ENCODE measurements at places on chromosomes 6 and 20.

DNA sequence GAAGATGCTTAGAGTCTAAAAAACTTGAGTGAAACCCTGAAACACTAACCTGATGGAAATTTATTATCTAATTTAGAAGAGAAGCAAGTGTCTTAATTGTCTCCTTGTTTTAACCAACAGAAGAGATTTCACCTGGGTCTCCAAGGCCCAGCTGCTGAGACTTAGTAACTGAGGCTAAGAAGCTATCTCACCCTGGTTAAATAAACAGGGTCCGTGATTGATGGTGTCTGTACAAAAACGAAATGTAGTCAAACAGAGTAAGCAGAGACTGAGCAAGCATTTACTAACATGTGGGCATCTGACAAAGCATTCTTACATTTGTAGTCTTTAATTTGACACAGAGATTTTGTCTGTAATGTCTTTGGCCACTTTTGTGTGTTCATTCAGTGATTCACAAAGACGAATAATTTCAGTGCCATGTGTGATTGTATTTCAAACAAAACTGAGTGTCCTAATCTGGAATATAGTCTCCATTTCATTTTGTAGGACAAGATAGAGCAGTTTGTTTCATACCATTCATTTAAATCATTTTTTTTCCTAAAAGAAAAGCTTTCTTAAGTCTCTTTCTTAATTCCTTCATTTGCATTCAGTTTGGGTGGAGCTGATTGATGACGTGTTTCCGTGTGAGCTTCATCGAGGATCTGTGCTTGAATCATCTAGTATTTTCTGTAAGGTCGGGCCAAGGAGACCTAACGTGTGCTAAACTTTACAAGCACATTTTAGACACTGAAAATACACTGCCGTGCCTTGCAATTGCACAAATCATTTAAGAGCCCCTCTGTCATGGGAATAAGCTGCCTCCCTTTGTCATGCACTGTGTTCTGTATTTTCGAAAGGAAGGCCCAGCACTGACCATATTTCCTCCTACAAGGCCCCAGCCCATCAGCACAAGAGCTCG is 170.6 kb upstream of the QKI start:
- H3K4me3 ChIP-seq = no peak overlapping the region
- no peak for DNase-seq
- peaks cover 15% of the 10 kb centered on the region for H3K4me1 ChIP-seq

DNA sequence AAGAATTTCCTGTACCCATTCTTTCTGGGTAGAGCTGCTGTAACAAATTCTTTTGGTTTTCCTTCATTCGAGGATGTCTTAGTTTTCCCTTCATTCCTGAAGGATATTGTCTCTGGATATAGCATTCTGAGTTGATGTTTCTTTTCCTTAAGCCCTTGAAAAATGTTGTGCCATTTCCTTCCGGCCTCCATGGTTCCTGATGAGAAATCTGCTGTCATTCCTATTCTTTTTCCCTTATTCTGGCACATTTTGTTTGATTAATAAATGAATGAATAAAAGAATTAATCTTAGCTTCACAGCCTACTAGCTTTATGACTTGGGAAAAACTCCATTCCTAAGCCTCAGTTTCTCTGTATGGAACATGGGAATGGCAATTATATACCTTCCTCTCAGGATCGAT is 173.1 kb downstream of the EYA2 start:
- H3K36me3 ChIP-seq = no peaks in the 10 kb centered on the region
- no peak for DNase-seq
- H3K27ac ChIP-seq = no peak overlapping the region

DNA sequence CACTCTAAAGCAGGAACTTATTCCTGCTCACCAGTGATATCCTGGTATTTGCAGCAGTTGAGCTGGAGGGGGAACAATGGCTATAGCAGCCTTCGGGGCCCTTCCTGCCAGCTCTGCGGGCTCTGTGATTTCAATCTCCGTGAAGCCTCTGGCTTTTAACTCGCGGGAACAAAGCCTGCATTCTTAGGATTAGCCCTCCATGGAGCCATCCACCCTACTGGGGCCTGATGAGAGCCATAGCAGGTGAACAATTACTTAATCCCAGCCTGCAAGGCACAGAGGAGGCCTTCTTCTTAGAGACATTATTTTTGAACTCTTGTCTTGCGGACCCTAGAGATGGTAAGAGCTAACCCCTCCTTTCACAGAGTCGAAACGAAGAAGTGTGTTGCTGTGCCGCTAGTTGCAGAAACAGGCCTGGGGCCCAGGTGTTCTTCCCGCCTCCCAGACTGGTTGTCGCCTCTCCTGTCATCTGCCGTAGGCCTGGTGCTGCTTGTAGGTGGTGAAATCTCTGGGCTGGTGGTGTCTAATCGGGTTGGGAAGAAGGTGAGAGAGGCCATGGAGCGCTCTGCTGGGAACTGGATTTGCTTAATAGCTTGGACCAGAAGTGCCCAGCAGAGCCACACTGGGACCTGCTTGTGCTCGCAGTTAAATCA is 9.7 kb downstream of the GHRH start:
- H3K27ac ChIP-seq = peak overlapping the region; percentile 29
- no peaks in the 10 kb centered on the region for H3K36me3 ChIP-seq
- H3K4me1 ChIP-seq = no peaks in the 10 kb centered on the region
- no peaks in the 10 kb centered on the region for H3K27me3 ChIP-seq
- no peak for DNase-seq

- no peaks in the 10 kb centered on the region for H3K4me1 ChIP-seq
- H3K27ac ChIP-seq = no peak overlapping the region
- H3K36me3 ChIP-seq = no peaks in the 10 kb centered on the region
- H3K4me3 ChIP-seq = no peak overlapping the region
- H3K27me3 ChIP-seq = no peaks in the 10 kb centered on the region
Measured at GRCh38 chr6:25377664-25378063, 98.5 kb downstream of the CARMIL1 start.

DNA sequence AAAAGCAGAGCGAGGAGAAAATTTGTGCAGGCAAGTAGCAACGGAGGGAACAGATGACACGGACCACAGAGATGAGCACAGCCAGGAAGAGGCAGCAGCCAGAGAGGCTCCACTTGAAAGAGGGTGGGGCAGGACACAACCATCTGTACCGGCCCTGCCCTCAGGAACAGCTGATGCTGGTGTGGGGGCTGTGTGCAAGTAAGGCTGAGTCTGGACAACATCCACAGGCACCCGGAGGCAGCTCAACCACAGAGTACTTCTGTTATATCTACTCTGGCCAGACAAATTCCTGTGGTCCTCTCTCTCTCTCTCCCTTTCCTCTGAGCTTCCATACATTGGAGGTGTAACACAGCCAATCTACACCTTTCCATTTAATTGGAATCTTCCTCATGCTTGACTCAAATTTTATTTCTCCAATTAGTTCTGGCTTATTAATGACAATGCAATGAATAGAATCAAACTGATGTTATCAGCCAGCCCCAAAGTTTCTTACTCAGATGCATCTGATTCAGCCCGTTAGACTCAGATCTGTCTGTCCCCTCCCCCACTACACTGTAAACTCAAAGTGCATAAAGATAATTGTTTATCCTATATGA is 24.9 kb downstream of the KIF13A start:
- H3K36me3 ChIP-seq = no peaks in the 10 kb centered on the region
- peak overlapping the region; percentile 66 for H3K27ac ChIP-seq
- peaks cover 22% of the 10 kb centered on the region for H3K4me1 ChIP-seq
- H3K27me3 ChIP-seq = no peaks in the 10 kb centered on the region
- no peak overlapping the region for H3K4me3 ChIP-seq

DNA sequence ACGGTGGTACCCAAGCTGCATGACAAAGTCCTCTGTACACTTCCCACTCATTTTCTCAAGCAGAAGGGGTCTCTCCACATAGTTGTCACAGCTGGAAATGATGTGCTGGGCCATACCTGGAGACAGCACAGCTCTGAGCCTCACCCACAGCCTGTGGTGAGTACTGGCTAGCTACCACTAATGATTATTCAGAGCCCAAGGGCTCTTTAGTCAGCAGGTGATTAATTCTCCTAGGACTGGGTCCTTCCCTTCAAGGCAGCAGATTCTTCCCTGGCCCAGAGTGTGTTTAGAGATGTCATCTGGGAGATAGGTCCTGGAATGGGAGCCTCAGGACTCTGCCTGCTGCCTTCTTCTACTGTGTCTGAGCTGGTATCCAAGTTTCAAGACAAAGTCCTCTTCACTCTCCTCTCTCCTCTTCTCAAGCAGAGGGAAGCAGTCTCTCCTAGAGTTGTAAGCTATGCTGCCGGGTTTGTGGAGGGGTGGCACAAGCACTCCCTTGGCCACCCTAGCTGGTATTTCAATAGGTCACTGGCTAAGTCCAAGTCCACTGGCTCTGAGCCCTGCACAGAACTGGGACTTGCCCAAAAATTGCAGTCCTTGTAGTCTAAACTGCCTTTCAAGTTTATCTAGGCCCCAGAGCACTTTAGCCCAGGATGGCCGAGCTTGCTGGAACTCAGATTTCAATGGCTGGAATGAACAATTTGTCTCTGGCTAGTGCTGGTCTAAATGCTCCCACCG is 49.8 kb upstream of the VGLL2 start:
- no peak overlapping the region for H3K27ac ChIP-seq
- H3K4me3 ChIP-seq = no peak overlapping the region
- no peaks in the 10 kb centered on the region for H3K27me3 ChIP-seq
- no peak for DNase-seq
- no peaks in the 10 kb centered on the region for H3K4me1 ChIP-seq

DNA sequence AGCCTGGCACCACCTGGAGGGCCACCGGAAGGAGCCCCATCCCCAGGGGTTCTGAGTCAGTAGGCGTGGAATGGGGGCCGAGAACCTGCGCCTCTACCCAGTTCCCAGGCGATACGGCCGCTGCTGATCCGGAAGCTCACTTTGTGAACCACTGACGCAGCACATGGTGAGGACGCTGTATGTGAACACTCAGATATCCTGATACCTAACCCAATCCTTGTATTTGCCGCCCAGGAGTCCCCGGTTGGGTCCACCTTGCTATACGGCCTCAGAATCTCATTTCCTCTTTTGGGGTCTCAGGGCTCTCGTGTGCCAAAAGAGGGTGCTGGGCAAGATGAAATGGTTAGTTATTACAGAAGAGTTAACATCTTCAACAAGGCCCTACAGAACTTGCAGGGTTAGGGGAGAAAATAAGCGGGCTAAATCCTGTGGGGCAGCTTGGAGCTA is 604 bp upstream of the RAB5IF start:
- H3K4me1 ChIP-seq = peaks cover 5% of the 10 kb centered on the region
- peaks cover 6% of the 10 kb centered on the region for H3K36me3 ChIP-seq
- no peaks in the 10 kb centered on the region for H3K27me3 ChIP-seq

DNA sequence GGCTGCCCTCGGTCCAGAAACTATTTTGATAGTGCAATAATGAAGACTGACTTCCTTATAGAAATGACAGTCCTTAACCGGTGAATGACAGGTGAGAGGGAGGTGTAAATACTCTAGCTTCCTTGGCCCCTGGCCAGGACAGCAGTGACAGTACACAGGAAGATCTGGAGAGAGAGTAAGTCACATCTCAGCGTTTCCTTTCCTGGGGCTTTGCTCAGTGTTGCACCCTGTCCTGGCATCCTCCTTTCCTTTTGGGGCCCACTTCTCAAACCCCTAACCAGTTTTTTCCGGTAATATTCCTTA is 336.9 kb downstream of the CD83 start:
- H3K36me3 ChIP-seq = no peaks in the 10 kb centered on the region
- H3K27ac ChIP-seq = no peak overlapping the region
- no peaks in the 10 kb centered on the region for H3K4me1 ChIP-seq

DNA sequence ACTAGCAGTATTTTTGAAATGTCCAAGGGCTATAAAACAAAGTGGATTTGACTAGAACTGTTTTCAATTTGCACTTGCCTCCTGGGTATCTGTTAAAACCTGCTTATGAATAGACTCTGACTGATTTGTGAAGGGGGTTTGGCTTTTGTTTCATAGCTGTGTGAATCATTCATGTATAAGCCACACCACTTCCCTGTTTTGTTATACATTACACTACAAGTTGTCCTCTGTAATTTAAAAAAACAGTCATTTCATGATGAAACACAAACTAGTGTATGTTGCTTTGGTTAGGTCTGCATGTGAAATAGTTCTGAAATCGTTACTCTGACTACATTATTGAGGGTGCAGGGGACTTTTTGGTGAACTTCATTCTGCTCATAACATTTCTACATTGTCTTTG is 121.7 kb downstream of the NKAIN2 start:
- H3K4me1 ChIP-seq = no peaks in the 10 kb centered on the region
- H3K36me3 ChIP-seq = no peaks in the 10 kb centered on the region
- H3K27ac ChIP-seq = no peak overlapping the region
- DNase-seq = no peak
- H3K4me3 ChIP-seq = no peak overlapping the region

DNA sequence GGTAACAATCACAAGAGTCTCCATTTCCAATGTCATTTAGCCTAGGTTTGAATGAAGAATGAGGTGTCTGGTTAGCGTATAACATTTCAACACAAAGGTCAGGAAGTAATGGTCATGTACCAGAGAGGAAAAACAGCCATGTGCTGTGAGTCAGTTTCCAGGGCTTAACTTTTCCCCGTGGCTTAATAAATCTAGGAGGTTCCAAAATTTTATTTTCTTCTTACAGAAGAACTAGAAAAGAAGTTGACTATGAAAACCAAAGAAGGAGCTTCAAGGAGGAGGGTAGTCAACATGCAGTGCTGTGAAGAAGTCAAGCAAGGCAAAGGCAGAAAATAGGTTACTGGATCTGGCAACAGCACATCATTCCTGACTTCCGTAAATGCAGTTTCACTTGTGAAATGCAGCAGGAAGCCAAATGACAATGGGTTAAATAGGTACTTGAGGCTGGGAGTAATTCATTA is 8.4 kb upstream of the GABRR2 start:
- H3K36me3 ChIP-seq = peaks cover 16% of the 10 kb centered on the region
- no peak overlapping the region for H3K4me3 ChIP-seq
- H3K27ac ChIP-seq = peak overlapping the region; percentile 65
- no peaks in the 10 kb centered on the region for H3K27me3 ChIP-seq
- peak; percentile 31 for DNase-seq

DNA sequence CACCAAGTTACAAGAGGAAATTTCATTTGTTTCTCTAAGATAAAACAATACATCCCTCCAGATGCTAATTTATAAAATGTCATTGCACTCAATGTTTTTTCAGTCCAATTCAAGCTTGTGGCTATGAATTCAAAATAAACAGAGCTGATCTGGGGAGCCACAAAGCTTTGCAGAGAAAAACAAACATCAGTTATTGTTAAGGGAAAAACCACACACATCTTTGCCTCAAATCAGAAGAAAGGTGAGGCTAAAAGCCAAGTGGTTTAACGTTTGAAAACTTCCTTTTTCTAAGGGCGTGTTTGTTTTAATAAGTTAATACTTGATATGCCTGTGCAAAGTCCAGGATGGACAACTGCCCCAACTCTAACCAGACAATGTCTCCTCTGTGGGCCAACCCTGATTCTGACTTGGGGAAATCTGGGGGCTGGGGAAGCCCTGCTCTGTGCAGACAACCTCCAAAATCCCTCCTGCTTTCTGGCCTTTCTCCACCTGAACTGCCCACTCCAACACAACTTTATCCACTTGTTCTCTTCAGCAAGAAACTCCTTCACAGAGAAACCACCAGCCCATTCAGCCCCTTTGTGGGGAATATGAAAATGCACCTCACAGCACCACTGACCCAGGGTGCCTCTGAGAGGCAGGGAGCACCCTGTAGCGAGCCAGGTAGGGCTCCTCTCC is 44.6 kb upstream of the NT5E start:
- H3K4me1 ChIP-seq = no peaks in the 10 kb centered on the region
- H3K27me3 ChIP-seq = no peaks in the 10 kb centered on the region
- DNase-seq = no peak
- no peaks in the 10 kb centered on the region for H3K36me3 ChIP-seq
- H3K27ac ChIP-seq = no peak overlapping the region
